ENCODE measurements at places on chromosomes 16 and 17.

DNA sequence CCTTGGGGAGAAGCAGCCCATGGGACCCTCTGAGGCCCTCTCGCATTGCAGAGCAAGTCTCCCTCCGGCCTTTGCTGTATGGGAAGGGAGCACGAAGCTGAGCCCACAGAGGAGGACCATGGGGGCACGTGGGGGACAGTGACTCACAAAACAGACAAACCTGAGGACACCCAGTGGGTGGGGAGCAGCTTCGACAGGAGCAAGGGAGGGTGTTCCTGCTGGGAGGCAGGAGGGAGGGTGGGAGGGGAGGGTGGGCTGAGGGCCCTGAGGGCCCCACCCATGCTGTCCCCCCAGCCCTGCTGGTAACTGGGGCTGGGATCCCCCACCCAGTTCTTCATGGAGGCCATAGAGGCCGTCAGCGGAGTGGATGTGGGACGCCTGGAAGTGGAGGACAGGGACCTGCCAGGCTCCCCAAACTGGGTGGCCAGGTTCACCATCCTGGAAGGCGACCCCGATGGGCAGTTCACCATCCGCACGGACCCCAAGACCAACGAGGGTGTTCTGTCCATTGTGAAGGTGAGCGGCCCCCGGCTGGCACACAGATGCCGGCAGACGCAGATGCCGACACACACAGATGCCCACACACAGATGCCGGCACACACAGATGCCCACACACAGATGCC is 12.5 kb downstream of the SLC22A31 start:
- DNase-seq, result no peak

GRCh38 chr17:17748179-17748578 is 66.9 kb downstream of the RAI1 start:
- no peak for DNase-seq

DNA sequence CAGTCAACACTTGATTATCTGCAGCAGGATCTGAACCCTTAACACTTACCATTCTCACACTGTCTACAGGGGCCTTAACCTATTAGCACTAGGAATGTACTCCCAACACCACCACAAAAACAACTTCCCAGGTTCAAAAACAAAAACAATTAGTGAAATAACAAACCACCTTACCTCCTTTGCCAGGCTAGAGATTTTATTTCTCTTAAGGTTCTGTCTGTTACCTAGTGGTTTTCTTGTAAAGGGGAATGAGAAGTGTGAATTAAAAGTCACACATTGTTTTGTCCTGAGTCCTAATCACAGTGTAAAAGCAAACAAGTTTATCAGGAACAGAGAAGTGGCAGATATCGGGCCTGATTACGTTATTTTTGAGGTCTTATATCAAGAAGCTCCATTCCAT is 9.7 kb downstream of the SMARCE1 start:
- DNase-seq, result no peak

GRCh38 chr16:24819462-24820040 is 26.2 kb upstream of the SLC5A11 start:
- no peak for DNase-seq

DNA sequence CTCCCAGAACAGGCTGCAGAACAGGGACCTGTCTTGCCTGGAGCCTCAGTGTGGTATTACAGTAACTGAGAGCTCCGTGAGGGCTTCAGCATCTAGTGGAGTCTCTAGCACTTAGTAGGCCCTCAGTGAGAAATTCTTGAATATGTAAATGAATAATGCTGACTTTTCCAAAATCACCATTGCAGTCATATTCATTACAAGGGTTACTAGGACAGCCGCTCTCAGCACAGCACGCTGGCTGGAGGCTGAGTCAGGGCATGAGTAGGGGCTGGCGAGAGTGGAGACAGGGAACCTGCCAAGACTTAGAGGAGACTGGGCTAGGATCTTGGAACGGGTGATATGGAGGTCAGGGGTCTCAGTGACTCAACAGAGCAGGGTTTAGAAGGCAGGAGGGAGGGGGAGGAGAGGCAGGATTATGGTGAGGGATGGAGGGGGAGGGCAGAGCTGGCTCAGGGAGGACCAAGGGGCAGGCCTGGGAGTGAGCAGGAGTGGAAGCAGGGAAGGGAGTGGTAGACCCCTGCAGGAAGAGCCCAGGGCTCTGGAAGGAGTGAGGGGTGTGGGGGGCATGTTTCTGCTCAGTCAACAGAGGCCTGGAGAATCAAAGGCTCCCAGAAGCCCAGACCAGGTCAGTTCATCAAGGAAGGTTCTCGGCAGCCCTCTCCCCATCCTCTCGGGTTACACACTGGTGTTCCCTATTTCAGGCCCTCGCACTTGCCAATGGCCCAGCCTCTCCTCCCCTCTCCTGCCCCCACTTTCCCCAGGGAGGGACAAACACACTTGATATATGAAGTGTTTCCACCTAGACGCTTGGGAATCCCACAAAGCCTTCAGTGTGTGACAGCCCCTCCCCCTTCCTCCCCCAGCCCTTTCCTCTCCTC is 42.3 kb downstream of the FZD2 start:
- DNase-seq, result no peak

DNA sequence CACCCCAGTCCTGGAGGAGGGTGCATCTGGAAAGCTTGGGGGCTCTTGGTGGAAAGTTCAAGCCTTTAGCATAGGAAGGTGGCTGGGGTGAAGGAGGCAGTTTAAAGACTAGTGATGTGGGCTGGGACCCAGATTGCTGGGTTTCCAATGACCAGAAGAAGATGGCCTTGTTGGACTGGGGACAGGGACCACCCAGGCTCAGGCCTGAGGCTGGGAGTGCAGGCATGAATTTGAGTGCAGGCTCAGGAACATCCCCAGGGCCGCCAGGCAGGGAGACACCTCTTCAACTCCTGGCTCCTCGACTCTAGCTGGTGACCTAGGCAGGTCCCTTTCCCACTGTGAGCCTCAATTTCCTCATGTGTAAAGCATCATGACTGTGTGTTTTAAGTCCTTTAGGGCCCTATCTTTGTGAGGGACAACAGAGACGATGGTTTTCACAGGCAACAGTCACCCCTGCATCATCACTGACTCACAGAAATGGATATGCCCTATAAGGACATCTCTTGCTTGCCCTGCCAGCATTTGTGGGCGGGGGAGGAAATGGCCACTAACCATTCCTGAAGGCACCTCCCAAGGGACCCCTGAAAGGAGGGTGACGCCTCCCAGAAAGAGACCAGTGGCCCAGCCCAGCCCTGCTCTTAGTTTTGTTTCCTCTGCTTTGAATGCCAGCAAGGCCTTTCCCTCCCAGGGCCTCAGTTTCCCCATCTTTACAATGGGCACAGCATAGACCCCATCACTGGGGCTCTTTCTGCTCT is 11.1 kb downstream of the NLRC5 start:
- DNase-seq, result peak; percentile 37

- no peak for DNase-seq
These were observed 109.8 kb downstream of the SLC39A11 start for GRCh38 chr17:72982680-72983079.

- DNase-seq, result peak; percentile 75
These were observed 2.7 kb upstream of the MLLT6 start for GRCh38 chr17:38702166-38702915.

DNA sequence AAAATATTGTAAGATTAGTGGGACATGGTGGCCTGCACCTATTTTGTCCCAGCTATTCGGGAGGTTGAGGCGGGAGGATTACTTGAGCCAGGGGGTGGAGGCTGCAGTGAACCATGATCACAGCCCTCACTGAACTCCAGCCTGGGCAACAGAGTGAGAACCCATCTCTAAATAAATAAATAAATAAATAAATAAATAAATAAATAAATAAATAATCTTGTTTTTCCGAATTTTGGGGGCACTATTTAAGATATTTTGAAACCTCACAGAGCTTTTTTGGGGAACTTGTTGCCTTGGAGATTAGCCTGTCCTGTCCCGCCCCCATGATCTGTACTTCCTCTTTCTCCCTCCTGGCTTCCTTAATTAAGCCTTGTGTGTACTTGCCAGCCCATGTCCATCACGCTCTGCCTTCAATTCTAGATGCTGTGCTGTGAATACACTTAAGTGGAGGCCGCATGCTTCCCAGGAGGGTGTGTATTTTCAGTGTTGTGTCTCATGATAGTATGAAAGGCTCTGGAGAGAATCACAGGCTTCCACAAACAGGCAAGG is 4.4 kb downstream of the LGALS9 start:
- no peak for DNase-seq

- no peak for DNase-seq
These were observed 446.3 kb upstream of the MAF start for GRCh38 chr16:80046848-80047247.

GRCh38 chr17:19258371-19258770 is 21.2 kb downstream of the EPN2 start:
- no peak for DNase-seq

- DNase-seq, result no peak
These were observed 10.0 kb downstream of the TUFM start for GRCh38 chr16:28835864-28836760.

GRCh38 chr16:84832488-84833143 is 12.8 kb downstream of the CRISPLD2 start:
- DNase-seq, result no peak

GRCh38 chr16:57156351-57156703 is 29.5 kb downstream of the PSME3IP1 start:
- DNase-seq, result no peak

- DNase-seq, result no peak
These were observed 275.2 kb upstream of the RBFOX1 start for GRCh38 chr16:7057458-7057857.

DNA sequence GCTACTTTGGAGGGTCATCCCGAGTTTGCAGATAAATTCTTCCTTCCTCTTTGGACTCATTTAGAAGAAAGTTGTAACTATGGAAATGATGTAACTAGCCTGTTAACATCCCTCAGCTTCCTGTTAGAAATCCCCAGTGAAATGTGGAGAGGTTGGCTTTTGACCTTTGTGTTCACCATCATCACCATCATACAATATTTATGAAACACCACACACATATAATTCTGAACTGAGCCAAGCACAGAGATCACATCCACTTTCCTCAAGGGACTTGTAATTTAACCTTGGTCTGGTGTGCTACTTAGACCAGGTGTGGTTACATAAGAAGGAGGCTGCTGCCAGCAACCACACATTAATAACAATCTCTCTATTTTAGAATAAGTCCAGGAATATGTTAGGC is 2.5 kb downstream of the CAPNS2 start:
- no peak for DNase-seq

DNA sequence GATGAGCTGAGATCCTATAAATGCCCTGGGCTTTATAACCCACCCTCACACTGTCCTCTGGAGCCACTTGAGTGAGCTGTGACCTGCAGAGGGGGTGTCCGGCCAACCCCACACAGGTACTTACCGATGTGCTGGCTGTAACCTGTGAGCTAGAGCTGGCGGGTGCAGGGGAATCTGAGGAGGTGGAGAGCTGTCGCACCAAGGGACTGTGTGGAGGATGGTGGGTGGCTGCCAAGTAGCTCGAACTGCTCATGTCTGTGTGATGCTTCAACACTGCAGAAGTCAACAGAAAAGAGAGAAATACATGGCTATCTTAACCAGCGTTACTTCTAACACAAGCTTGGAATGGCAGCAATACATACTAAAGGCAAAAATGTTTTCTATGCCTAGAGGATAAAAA is 39.4 kb downstream of the STH start:
- no peak for DNase-seq

DNA sequence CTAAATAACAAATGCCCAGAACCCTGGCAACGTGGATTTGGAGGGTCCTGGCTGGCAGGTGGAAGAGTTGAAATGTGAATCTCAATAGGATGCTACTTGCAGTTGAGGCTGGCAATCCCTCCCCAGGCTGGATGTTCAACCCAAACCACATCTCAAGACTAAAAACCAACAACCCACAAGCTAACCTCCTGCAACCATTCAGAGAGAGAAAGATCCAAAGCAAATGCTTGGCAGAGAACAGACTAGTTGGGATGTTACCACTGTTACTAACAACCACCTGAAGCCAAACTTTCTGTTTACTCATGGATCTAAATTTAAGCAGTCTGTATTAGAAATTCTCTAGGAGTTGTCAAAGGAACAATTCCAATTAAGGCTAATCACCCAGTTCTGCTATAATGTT is 27.9 kb downstream of the SMG6 start:
- DNase-seq, result no peak

- DNase-seq, result no peak
These were observed 16.3 kb upstream of the MAP3K14 start for GRCh38 chr17:45332989-45333701.
